CD4-positive, alpha-beta T cell treated with Interleukin-4 for 4 hours (primary cell): ENCODE measurements at places on chromosomes 3 and 15.

GRCh38 chr3:197828-198491, 1.4 kb downstream of the CHL1 start:
- DNase-seq: no peak

DNA sequence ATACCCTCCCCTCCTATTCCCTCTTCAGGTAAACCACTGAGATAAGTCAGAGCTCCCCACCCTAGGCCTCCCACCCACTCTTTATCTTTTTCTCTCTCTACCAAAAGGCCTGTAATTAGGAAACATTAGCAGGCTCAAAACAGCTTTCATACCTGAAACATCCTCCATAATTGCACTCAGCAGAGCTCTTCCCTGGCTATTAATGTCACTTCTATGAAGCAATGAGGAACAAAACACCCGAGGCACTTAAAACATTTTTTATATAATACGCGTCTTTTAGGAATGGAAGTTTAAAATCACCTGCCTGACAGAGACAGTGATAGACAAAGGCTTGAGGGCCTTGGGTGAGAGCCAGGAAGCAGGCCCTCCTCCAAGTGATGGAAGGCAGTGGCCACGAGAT, 138.9 kb downstream of the EPHB1 start:
- no peak for DNase-seq

GRCh38 chr3:39183211-39184080, 8.9 kb downstream of the XIRP1 start:
- DNase-seq: no peak

DNA sequence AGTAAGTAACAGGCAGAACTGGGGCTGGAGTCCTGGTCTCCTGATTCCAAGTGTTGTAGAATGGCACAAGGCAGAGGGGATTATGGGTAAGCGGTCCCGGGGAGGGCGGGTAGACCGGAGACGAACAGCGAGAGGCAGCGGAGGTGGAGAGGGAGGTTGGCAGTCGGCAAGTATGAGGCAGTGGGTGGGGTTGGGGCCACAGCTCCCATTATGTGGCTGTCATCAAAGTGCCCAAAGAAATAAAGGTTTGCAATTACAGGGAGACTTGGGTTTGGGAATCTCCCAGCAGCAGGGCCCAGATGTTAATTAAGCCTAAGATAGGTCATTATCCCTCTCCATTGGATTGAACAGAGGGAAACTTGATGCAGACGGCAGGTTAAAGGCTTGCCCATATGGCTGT, 16.9 kb downstream of the FAM43A start:
- no peak for DNase-seq

GRCh38 chr3:102189541-102189940, 245.3 kb upstream of the ZPLD1 start:
- no peak for DNase-seq

GRCh38 chr15:59812889-59813288, 123.8 kb upstream of the BNIP2 start:
- DNase-seq: no peak

DNA sequence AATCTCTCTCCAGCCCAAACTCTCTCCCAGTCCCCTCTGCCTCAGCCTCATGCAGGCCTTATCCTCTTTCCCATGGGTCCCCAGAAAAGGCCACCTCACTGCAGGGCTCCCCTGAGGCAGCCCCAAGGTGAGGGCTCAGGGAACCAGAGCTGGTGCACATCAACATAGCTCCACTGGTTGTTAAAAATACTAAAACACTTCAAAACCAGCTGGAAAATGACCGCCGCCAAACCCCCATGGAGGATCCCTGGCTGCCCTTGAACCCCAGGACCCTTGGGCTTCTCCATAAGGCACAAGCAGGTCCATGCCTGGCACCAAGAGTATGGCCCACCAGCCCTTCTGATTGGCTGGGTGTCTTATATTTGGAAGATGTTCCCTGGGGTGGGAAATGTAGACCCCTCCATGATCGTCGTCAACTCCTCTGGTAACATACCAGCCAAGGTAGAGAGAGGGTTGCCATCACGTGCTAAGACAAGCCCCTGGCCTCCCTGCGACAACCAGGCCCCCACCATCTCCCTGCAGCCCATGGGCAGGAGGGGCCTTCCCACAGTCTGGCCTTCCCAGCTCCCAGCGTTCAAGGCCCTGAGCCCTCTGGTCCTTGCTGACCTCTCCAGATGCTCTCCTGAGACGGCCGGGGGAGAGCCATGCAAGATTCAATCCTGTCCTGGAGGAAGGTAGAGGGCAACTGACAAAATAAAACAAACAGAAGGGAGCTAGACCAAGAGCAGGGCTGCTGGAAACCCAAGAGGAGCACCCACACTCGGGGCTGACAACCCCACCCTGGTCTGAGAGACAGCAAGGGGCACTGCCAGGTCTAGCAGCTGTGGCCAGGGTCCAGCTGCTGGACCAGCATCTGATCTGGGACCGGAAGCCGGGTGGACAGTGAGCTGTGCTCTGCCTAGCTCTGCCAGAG, 132.1 kb upstream of the PRR20G start:
- no peak for DNase-seq

DNA sequence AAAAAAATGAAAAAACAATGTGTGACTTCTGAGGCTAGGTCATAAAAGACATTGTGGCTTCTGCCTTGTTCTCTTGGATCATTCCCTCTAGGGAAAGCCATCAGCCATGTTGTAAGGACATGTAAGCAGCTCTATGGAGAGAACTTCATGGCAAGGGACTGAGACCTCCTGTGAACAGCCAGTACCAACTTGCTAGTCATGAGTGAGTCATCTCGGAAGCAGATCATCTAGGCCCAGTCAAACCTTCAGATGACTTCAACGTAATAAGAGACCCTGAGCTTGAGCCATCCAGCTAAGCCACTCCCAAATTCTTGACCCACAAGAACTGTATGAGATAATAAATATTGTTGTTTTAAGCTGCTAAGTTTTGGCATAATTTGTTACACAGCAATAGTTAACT, 4.9 kb downstream of the MON1A start:
- DNase-seq: no peak

GRCh38 chr3:64801856-64802255, 114.1 kb upstream of the ADAMTS9 start:
- no peak for DNase-seq

DNA sequence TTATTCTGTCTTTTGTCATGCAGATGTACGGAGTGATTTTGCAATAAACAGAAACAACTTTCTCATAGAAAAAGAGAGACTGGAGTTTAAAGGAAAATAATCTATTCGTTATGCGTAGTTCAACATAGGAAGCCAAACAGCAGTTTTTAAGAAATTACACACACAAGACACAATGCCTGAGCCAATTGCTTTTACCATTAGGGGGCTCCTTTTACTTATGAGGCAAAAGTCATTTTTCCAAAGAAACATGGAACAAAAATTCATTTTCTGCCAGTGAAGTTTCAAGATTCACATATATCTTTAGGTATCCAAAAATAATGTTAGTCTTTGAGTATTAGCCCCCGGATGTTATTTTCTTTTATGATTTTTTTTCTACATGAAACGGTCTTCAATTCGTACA, 10.7 kb downstream of the CNTN6 start:
- no peak for DNase-seq

- DNase-seq: no peak
Measured at GRCh38 chr3:159149633-159150032, 347.8 kb downstream of the MFSD1 start.

GRCh38 chr3:128243602-128244504, 90.6 kb downstream of the EEFSEC start:
- DNase-seq: no peak

GRCh38 chr3:123660900-123661299, 76.0 kb upstream of the HACD2 start:
- DNase-seq: no peak

DNA sequence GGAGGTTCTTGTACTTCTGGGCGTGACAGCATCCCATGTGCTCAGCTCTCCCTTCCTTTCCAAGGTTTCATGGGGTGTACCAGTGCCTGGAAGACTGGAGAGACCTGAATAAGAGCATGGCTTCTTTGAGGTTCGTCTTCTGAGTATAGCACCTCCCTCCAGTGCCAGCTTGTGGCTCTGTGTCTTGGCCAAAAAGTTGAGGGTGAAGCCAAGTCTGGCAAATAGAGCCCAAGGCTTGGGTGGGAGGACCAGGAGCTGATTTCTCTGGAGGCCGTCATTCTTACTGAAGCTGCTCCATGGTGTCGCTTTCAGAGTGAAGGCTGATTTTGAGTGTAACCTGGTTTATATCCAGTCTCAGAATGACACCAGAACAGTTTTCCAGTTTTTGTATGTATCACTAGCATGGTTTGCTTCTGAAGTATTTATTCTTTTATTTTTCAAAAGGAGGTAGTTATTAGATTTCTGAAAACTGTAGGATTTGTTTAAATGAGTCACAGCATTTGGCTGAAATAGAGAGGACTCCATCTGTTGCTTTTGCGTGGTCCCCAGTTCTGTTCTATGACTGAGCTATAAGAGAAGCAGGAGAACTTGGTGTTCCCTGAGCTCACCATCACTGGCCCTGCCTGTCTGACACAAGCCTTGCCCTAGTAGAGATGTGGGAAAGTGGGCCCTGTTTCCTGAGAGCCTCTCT, 47.2 kb downstream of the BSN start:
- DNase-seq: no peak

- DNase-seq: no peak
Measured at GRCh38 chr3:56795097-56795828, 6.5 kb downstream of the ARHGEF3 start.

DNA sequence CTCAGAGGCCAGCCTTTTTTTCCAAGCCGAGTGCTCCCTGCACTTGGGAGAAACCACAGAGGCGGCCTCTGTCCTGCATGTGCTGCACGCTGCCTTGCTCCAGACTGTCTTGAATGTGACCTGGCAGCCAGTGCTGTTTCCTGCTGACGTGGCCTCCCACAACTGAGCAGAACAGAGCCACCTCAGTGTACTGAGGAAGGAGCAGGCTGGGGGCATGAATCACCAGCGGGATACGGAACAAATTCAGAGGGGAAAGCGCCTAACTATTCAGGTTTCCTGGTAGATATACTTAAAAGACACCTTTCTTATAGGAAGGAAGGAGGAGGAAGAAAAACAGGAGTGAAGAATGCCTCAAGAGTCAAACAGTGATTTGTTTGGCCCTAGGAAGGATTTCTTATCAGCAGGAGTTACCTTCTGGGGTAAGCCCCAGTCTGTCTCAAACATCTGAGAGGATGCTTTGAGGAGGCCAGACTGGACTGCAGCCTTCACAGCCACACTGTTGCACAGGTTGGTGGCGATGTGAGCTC, 114.0 kb downstream of the FNDC3B start:
- DNase-seq: peak; percentile 51

- DNase-seq: no peak
Measured at GRCh38 chr15:39388118-39388517, 192.8 kb upstream of the THBS1 start.

GRCh38 chr3:155872904-155873646, 2.6 kb downstream of the GMPS start:
- DNase-seq: no peak

DNA sequence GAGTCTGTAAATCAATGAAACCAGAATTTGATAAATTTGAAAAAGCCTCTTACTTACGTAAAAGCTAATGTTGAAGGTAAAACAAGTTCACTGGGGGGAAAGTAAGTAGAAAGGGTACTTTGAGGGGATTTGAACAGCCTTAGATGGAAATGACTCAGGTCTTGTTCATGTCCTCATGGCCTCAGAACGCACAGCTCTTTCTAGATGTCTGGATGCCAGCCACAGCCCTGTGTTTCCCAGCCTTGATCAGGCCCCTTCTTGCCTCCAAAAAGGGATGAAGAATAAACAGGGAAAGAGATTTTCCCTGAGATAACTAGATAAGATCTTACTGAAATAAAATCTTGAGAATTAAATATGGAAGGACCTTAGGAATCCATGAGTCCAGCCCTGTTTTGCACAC, 237.1 kb upstream of the GOLGA6L4 start:
- no peak for DNase-seq

DNA sequence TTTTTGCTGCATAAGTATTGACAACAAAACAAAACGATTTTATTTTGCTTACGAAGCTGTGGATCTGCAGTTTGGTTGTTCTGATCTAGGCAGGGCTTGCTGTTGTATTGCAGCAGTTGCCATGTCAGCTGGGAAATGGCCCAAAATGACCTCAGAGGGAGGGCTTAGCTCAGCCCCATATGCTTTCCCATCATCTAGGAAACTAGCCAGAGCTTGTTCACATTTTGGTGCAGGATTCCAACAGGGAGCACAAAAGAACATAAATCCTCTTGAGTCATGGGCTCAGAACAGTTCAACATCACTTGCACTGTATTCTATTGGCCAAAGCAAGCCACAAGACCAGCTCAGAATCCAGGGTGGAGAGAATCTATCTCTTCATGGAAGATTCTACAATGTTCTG, 42.2 kb upstream of the ROBO2 start:
- DNase-seq: no peak

DNA sequence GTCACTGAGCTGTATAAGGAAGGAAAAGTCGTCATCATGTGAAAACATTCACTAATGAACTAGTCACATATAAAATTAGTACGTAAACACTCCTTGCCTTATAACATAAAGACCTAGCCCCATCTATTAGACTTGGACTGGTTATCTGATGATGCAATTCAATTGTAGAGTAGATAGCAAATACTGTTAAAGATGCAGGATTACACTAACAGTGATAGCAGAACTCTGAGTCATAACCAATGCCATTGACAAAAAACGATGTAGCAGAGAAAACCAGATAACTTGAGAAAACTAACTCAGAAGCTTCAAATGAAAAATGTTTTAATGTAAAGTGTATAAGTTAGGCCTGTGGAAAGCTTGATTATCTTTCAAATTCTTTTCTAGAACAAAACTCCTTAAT, 132.2 kb downstream of the WDR72 start:
- DNase-seq: no peak

- DNase-seq: no peak
Measured at GRCh38 chr3:127630811-127631714, 2.1 kb downstream of the PODXL2 start.

GRCh38 chr15:100842756-100843730, 36.6 kb upstream of the ALDH1A3 start:
- no peak for DNase-seq

- no peak for DNase-seq
Measured at GRCh38 chr3:143402602-143403001, 283.0 kb downstream of the CHST2 start.

GRCh38 chr3:124409650-124410275, 320.5 kb upstream of the UMPS start:
- no peak for DNase-seq

DNA sequence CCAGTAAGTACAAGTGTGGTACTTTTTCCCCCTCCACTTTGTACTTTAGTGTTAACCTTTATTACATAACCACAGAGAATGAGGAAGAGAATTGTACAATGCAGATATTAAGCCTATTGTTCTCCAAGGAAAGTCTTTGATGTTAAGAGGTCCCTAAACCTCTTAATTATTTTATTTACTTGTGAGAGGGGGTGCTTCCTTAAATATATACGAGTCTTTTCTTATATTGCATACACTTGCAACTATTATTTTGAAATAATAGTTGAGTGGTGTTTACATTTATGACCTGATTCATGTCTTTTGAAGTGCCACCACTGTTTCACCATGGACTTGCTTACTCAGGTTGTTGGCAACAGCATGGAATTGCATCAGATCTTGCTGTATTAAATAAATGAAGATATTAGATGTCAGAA, 10.1 kb downstream of the USP3 start:
- no peak for DNase-seq

GRCh38 chr3:118912188-118912587, 122.5 kb downstream of the IGSF11 start:
- no peak for DNase-seq
